Activated CD8-positive, alpha-beta memory T cell treated with anti-CD3 and anti-CD28 coated beads, Interleukin-2, amount 10 ng/mL, durations not matched to agents 7 days and 5 days (primary cell): ENCODE measurements at places on chromosomes 1 and 21.
A peak's percentile ranks its signal among the peaks of the same experiment; 100 is the strongest.

DNA sequence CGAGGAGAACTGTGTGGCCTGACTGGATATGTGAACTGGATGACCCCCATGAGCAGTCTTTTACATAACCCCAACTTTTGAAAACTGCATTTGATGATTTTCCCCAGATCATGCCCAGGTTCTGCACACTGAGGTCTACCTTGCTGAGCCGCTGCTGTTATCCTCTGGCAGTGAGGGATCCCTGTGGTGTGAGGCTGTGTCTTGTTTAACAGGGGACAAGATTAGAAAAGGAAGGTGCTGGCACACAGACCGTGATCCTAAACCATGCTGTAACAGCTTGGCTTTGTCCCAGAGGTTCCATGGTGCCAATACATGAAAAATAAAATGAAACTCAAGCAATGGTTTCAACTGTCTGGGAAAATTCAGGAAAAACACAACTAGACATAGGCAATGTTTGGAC lies 134.2 kb downstream of the ZZZ3 start:
- DNase-seq: no peak

DNA sequence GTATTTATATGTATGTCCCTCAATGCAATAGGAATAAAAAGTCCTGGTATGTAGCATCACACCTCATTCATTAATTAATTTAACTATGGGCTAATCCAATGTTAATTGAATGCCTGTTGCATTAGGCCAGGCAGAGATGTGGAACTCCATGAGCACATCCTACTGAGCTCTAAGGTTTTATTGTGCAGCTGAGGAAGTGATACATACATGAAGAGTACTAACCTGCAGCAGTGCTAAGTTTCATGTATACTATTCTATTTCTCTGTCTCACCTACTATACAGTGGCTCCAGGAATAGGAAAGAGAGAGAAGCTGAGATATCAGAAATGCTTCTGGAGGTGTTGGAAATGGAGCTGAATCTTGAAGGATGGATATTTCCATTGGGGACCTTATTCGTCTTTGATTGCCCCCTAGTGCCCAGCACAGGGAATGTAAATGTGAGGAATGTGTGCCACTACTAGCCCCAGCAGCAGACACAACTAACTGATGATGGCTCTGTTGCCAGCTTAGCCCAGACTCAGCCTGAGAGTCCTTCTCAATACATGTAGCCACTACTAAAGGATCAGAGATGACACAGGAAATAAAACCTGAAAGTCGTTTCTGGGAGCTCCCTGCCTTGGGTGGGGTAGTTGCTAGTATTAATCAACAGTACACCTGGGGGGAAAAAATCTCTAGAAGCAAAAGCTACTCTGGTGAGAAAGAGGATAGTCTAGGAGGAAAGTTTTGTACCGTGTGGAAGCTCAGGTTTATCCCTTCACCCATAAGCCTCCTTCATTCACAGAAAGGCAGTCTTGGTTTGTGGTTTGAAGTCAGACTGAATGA lies 173.3 kb upstream of the FOXD3 start:
- DNase-seq: peak; percentile 41

DNA sequence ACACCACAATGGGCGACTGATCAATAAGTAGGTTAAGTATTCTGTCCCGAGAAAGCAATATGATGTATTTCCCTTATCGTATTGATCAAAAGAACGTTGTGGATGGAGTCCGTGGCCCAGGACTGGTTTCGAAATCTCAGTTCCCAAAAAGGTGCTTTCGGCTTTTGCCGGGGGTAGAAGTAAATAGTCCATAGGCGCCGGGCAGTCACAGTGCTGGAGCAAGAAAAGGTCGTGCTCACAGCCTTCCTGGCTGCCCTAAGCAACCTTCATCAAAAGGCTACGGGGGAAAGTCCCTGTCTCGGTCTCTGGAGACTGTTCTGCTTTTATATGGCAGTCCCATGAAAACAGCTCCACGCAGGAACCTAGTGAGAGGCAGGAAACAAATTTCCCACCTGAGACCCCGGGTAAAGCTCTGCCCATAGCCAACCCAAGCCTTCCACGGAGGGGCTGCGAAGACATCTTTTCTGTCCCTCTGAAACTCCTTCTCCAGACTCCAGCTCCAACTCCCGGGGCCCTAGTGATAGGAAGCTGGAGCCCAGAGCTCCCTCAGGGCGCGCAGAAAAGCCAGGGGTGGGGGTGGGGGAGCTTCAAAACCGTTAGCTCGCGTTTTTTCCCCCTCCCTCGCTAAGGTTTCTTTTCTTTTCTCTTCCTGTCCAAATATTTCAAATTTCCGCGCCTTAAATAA lies 7.0 kb downstream of the CDKN2C start:
- peak; percentile 43 for DNase-seq

DNA sequence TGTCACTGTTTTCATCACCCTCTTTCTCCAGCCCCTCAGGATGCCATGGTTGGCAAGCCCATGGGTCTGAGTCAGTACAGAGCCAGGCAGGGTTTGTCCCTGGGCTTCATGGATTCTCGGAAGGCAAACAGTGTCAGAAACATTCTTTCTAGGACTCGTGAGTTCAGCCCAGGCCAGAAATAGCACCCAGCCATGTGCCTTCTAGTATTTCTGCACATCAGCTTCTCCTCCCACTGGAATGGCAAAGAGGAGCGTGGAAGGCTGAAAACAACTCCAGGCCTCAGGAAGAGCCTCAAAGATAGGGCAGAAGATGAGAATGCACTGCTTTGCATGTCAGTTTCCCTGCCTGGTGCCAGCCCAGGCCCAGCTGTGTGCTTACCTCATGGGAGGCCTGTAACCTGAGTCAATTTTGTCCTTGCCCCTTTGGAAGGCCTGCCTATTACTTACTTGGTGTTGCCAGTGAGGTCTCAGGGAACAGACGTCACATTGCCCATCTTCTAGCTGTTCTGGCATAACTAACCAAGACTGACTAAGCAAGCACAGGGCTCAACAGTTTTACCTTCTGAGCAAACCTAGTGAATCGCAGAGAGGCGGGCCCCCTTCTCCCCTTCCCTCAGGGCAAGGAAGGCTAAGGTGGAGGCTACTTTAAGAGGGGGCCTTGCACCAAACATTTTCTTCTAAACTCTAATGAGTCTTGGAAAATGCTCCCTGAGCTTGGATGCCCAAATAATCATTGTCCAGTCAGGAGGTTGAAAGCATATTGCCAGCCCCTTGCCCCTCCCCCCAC lies 42.4 kb downstream of the GLUL start:
- no peak for DNase-seq
